Non-pigmented ciliary epithelial cell (primary cell): ENCODE measurements at places on chromosomes 2 and 18.

GRCh38 chr2:240626531-240627300 lies 1.4 kb downstream of the GPR35 start:
- no peak for DNase-seq

- DNase-seq = no peak
These were observed 120.8 kb downstream of the CRIM1 start for GRCh38 chr2:36476411-36476810.

DNA sequence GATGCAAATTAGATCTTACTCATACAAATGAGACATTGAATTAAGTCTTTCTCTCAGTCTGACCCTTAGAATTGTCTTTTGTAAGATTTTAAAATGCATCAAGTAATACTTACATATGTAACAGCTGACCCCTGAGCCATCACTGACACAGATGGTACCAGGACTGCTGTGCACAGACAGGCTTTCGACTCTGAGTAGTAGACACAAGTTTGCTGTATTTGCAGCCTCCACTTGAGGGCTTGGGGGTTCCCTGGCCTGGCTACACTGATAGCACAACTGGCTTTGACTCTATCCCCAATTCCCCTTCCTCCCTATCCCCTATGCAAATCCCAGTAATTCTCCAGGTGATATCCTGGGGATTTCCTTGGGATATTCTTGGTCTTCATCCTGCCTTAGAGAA lies 200.7 kb downstream of the RPIA start:
- no peak for DNase-seq

DNA sequence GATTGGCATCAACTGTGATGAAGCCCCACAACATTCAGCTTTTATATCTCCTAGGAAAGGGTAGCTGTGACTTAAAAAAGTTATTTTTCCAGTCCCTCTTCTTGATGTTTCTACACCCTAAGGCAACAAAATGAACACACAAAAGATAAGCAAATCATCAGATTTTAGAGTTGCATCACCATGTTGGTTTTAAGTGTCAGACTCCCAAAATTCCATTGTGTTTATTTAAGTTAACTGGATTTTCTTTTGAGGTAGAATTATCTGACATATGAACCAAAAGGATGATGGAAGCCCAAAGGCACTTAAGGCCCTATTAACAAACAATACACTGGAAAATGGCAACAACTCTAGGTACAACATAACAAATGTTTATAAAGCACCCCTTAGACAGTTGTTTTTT lies 261.7 kb upstream of the SLC39A10 start:
- no peak for DNase-seq

- DNase-seq = no peak
These were observed 3.1 kb upstream of the SEH1L start for GRCh38 chr18:12944709-12945108.

GRCh38 chr2:101775636-101776035 lies 78.1 kb downstream of the MAP4K4 start:
- no peak for DNase-seq

DNA sequence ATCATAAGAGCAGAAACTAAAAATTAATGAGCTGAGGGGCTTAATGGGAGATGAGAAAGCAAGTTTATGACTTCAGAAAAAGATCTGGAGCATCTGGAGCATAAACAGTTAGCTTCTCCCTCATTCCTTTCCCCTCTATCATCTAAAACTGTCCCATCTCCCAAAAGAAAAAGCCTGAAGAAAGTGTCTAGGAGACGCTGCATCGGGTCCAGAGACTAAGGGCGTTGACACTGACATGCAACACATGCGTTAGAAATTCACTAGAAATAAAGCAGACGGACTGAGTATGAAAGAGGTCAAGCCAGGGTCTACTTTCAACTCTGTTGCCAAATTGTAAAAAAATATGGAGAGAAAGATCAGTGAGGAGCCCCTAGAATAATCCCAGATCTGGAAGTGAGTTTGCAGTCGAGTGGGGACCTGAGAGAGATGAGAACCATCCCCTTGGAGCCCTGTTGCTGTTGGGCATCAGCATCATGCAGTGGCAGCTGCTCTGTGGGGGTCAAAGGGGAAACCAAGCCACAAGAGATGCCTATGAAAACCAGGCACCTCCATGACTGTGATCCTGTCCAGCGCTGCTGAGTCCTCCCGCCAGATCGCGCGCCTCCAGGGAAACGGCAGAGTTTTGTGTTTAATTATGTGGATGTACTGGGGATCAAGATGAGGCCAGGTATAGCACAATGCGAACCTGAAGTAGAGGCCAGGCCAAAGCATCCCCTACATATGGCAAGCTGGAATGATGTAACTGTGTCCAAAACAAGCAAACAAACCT lies 13.9 kb downstream of the ANTXR1 start:
- DNase-seq = no peak

DNA sequence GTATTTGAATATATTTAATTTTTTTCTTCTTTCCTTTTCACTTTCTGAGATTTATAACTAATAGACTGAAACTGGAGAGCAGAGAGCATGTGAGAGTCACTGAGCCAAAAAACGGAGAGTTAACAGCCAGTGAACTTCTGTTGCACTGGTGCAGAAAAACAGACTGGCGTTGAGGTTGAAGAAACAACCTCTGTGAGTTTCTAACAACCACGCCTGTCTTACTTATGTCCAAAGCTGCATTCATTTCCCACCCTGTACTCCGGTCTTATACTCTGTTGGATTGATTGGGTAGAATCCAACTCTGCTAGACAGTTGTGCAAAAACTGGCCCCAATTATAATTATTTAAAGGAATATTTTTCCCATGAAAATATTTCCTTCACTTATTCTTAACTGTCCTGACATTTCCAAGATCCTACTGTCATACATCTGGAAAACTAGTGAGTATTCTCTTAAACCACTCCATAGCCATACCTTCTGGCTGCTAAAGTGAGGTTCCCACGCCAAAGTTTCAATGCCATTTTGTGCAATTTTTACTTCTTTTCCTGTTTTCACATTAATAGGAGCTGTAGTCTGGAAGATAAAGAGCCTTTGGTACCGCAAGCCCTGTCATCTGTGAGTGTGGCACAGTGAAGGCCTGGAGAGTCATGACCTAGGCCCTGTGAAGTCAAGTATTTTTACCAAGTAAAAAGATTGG lies 9.4 kb downstream of the CYP1B1 start:
- no peak for DNase-seq

DNA sequence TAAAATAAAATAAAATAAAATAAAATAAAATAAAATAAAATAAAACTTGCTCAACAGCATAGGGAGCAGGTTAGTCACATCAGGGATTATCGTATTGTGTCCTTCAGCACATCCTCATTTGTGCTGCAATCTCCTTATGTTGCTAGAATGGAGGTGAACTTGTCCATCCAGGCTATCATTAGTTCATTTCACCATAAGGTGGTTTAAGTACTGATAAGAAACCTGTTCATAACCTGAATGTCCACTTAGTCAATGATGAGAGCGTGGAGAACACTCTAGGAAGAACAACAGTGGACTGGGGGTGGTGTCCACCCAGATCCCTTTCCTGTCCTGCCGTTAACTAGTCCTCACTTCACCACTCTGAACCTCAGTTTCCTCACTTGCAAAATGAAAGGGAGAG lies 21.9 kb downstream of the DHRS9 start:
- no peak for DNase-seq

DNA sequence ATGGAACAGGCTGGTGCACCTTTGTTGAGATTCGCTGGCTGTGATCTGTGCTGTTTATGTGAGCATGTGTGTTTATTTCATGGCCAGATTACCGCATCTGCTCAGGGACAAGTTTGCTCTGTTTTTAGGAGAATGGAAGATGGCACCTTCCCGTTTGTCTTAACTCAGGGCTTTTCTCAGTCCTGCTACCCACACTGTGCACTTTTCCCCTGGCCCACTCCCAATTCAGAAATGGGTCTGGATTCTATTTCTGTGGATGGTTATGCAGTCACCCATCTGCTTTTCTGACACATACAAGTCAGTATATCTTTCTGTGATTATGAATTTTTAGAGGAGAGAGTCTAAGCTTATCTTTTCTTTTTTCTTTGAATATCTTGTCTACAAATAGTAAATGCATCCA lies 15.4 kb downstream of the MGAT5 start:
- no peak for DNase-seq

DNA sequence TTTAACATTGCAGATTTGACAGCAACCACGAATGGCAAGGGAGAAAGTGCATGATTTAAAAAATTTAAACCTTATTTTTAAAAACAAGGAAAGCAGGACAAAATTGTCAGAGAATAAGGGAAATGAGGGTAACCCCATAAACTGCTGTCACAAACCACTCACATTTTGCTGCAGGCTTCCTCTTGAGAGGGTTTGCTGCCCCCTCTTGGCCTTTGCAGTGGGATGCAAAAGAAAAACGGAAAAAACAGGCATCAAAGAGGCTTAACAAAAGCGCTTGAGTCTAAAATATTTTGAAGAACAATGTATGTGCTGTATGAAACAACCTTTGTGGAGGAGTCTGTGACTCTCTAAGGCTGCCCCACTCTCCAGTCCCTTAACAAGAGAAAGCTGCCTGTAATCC lies 91.6 kb downstream of the TMX3 start:
- peak; percentile 59 for DNase-seq

DNA sequence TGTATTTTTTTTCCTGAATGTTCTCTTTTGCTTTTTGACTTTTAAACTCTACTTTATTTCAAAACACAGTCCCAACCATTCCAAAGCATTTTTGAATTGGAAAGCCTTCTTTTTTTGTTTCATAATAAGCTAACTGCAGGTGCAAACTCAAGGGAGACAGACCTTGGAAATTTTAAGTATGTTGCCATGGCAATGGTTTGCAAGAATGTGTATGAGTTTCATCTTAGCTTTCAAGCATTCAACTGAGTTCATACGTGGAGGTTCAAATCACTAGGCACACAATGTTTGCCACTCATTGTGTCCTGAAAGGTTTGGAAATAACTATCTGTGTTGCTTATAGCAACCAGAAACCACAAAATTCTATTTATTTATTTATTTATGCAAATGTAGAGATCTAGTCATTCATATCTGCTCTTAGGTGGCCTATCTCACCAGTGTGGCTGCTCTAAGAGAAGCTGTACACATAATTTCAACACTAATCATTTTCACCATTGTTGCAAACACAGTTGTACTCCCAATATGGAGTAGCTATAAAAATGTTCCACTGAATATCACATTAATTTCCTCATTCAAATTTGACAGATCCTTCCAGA lies 805.7 kb upstream of the FSHR start:
- DNase-seq = no peak

- DNase-seq = no peak
These were observed 5.7 kb downstream of the ANTXR1 start for GRCh38 chr2:69018678-69019095.

GRCh38 chr2:71843391-71843850 lies 304.2 kb downstream of the CYP26B1 start:
- no peak for DNase-seq

DNA sequence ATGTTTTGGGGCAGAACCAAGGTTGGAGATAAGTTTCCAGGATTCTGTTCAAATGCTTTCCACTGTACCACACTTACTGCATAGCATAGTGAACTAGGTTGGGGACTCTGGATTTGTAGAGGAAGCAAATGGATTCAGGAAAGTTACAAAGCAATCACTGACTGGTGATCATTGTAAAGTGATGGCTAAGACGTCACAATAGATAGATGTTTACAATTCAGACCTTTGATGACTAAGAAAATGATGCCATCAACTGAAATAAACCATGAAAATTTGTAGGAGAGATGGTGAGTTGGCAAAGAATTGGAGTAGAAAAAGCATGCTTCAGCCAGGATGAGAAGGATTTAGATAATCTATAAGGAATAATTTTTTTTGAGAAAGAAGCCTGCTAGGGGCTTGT lies 178.0 kb downstream of the UBE2E3 start:
- no peak for DNase-seq

DNA sequence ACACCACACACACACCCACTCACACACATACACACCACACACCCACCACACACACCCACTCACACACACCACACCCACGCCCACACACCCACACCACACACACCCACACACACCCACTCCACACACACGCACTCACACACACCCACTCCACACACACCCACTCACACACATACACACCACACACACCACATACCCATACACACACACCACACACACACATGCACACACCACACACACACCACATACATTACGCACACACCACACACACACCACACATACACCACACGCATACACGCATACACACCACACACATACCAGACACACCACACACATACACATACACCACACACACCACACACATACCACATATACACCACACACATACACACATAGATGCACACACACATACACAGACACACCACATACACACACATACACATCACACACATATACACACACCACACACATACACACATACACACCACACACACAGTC lies 37.9 kb downstream of the MCFD2 start:
- no peak for DNase-seq

DNA sequence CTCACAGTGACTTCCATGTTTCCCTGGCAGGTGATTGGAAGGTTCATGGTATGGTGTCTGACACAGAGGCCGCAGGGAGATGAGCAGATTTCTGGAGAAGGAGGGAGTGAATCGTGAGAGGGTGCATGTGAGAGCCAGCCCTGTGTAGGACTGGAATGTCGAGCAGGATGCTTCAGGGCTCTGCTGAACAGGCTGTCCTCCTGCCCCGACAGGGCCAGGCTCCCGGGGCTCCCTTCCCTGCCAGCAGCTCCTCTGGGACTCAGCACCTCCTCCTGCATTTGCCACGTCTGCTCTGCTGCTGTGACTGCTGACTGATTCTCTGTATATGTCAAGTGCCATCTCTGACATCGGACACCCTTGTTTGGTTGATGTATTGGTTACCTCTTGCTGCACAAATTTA lies 38.5 kb upstream of the INHBB start:
- no peak for DNase-seq

DNA sequence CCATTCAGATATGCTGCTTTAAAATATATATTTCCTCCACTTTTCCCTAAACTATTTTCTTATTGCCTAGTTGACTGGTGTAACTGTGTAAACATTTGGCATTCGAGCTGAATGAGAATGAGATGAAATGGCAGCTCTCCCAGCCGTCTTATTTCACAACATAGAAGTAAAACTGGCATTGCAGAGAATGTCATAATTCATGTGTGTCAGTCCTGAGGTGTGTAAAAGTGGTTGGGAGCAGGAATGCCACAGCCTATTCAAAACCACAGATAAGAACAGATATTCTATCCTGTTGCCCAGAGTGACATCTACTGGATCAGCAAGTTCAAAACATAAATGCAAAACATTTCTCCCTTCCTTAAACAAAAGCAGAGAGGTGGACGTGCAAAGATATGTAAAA lies 565.5 kb upstream of the CHAC2 start:
- peak; percentile 56 for DNase-seq

GRCh38 chr2:54084600-54084999 lies 30.8 kb upstream of the ACYP2 start:
- DNase-seq = no peak

DNA sequence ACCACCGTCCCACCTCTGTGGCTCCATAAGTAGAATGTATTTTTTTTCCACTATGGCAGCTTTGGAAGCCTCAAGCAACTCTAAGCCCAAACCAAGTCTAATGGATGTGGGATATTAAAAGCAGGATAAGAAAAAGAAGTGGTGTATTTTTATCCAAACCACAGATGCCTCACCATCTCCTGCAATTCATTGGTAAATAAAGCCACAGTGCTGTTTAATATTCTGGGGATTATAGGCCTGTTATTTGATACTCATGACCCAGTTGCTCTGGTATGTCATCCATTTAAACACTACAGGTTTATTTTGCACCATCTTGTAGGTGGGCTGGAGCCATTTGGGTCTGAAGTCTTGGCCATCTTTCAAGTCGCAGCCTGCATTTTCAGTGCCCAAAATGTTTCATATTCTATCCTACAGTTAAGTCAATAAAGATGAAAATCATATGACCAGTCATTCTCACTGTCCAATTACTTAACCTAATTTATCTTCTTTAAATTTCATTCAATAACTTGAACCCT lies 279.5 kb upstream of the EPHA4 start:
- no peak for DNase-seq
